ENCODE measurements at places on chromosomes 16 and 17.

DNA sequence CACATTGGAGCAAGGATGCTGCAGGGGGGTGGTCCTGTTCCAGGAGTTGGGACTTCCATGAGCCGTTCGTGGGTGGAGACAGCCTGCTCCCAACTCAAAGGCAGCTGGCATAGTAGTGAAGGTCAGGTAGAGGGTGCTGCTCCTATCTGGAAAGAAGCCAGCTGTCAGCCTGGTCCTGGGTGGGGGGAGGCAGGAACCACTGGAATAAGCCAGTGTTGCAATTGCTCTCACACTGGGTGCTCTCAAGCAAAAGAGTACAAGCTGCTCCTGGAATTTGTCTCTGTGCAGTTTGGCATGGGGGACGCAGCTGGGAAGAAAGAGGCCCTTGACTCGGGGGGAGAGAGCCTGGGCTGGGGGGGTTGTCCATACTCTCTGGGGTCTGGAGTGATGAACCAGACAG, 8.7 kb downstream of the CACNG5 start:
- DNase-seq: no peak

DNA sequence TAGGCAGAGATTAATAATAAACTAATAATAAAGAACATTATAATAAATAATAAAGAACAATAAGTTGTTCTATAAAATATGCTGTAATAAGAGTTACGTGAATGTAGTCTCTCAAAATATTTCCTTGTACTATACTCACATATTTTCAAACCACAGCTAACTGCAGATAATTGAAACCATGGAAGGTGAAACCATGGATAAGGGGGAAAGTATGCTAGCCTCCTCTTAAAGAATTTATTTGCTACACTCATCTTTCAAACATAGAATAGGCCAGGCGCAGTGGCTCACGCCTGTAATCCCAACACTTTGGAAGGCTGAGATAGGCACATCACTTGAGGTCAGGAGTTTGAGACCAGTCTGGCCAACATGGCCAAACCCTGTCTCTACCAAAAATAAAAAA, 18.5 kb downstream of the CYTH1 start:
- peak; percentile 70 for DNase-seq

DNA sequence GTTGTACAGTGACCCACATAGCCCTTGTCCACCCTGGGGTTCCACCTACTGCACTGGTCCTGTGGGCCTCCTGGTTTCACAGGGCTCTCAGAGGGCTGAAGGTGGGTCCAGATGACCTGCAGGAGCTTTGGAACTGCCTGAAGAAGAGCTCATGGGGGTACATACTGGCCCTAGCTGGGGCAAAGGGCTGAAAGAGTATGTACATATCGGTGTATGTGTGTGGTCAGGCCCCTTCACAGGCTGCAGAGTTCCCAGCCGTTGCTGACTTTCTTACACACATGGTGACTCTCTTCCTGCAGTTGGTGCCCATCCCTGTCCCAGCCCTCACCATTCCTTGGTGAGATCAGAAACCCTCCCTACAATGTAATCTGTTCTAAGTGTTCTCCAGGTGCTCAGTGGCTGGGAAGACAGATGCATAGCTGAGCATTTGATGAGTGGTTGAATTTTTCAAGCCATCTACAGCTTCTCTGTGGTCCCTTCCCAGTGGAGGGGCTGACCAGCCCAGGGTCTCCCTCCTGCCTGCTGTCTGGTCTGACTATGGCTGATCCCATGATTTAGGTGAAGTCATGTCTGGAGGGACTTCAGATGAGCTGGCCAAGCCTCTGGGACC, 2.4 kb upstream of the NFATC3 start:
- DNase-seq: no peak

DNA sequence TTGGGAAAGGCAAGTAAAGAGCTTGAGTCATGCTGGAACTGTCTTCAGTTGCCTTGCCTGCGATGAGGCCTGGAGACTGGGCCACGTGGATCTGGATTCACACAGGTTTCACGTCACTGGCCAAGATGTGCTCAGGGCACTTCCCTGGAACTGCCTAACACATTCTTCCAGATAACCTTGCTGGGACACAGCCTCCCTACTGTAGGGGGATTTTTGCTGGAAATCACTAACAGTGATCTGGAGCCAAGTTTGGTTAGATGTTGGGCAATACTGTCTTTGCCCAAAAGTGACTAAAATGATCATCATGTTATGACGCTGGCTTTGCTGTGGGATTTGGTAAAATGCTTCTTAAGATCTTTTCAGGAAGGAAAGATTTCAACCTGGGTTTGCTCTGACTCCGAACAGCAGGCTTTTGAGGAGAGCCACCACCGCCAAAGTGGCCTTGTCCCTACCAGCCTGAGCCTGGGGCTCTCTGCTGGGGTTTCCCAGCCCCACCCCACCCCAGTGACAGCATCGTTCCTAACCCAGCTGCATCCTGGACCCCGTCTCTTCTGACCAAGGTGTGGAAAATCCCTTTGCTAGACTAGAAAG, 14.7 kb downstream of the C1QTNF1 start:
- DNase-seq: peak; percentile 68

DNA sequence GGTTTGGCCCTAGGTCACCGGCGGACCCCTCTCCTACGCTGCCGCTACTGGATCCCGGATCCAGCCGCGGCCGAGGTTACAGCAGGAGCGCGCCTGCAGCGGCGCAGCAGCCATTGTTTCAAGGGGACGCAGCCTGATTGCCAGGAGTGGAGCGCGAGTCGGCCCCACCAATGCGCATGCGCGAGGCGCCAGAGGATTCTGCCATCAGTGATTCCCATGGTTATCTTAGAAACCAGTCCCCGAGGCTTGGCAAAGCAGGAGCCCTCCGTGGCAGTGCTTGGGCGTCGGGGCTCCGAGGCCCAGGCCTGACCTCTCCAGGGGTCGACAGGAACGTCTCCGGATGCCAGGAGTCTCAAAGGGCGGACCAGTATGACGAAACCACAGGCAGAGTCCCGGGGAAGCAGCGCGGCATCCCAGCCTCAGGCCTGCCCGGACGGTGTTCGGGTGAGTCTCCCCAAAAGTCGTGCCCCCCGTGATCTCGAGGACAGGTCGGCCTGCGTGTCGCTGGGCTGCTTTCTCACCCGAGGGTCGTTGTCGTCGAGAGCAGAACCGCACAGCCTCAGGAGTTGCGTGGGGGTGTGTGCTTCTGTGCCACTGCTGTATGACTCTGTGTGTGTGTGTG, 608.5 kb downstream of the KCNJ18 start:
- no peak for DNase-seq

Data from fibroblast of skin of left biceps (primary cell).